ENCODE measurements at places on chromosomes 16 and 17.

DNA sequence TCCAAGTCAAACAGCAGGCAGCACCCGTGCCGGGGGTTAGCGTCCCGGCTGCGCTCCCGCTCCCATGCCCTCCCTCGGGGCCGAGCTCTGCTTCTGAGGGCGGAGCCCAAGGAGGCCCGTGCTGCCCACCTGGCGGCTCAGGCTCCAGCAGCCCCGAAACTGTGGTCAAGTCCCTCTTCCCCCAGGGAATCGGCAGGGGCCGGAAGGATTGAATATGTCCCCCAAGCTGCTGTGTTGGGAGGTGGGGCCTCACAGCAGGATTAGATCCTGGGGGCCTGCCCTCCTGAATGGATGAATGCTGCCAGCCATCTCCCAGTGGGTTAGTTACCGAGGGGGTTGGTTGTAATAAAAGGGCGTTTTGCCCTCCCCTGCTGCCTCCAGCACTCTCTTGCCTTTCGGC, 33.9 kb downstream of the MAP2K3 start:
- no peak for DNase-seq

GRCh38 chr16:88685156-88686061, 898 bp downstream of the SNAI3 start:
- peak; percentile 85 for DNase-seq

- DNase-seq: no peak
Observed at GRCh38 chr16:10552998-10553491, 27.4 kb downstream of the EMP2 start.

GRCh38 chr17:73855720-73856333, 211.6 kb upstream of the SDK2 start:
- peak; percentile 33 for DNase-seq

- no peak for DNase-seq
Observed at GRCh38 chr17:2602597-2603017, 9.2 kb downstream of the PAFAH1B1 start.

DNA sequence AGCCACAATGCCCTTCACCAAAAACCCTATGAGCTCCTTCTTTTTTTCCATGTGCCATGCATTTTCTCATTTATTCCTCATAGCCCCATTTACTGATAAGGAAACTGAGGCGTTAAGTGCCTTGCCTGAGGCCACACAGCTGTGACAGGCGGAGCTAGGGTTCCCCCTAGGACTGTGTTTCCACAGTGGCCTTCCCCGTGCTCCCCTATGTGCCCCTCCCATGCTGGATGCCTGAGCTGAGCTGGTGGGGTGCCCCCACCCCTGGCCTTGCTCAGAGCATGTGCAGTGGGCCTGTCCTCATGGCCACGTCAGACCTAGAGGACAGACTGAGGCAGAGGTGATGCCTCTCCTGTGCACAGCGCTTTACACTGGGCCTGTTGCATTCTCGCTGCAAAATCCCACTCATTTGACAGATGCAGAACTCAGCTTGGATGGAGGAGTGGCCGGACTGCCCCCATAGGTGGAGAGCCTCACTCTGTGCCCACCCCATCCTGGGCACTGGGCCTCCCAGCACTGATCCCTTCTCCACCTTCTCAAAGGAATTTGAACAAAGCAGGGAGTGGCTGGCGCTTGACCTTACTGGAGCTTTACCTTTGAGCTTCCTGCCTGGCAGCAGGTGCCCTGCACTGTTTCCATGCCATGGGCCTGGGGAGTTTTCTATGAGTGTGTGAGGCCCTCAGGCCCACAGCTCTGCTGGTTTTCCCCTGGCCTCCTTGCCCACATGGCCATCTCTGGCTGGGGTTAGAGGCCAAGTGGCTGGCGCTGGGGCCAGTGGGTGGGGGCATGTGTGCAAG, 2.6 kb downstream of the MAP2K3 start:
- no peak for DNase-seq

All from AG20443 (cell line).